ENCODE measurements at places on chromosomes 11 and 22.
A peak's percentile ranks its signal among the peaks of the same experiment; 100 is the strongest.

DNA sequence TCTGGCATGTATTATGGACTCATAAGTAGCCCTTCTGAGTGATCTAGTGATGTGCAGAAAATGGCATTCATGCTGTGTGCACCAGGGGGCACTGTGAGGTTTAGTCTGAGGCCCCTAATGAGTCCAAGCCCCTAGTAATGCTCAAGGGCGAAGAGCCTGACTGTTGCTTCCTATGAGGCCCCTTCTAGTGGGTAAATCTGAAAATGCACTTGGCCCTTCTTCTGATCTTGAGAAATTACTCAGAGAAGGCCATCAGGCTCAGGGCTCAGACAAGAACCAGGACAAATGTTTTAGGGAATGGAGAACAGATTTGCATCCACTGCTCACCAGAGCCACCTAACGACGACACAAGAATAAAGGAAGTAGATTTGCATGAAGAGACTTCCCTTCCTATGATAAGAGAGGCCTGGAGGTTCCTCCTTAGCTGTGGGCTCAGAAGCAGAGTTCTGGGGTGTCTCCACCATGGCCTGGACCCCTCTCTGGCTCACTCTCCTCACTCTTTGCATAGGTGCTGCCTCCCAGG lies 75.8 kb downstream of the GGTLC2 start:
- DNase-seq: peak; percentile 60

GRCh38 chr11:61908730-61909316 lies 8.5 kb downstream of the RAB3IL1 start:
- no peak for DNase-seq

- no peak for DNase-seq
These were observed 145.9 kb upstream of the PITPNB start for GRCh38 chr22:28064920-28065319.

- no peak for DNase-seq
These were observed 1420.3 kb downstream of the BRD1 start for GRCh38 chr22:48407256-48407955.

DNA sequence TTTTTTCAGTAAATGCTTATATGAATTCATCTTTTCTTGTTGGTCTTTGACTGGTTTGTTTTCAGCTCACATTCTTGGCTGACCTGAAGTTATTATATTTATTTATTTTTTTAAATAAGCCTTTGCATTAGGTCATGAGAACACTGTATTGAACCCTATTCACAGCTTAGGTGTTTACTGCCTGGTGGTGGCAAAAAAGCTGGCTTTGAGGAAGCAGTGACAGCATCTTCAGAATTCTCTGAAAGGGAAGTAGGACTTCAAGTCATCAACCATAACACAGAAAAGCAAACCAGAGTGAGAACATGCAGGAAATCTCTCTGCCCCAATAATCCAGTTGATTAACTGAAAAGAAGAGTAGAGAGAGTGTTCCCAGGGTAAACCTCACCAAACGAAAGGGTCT lies 30.3 kb upstream of the MMP13 start:
- DNase-seq: no peak

DNA sequence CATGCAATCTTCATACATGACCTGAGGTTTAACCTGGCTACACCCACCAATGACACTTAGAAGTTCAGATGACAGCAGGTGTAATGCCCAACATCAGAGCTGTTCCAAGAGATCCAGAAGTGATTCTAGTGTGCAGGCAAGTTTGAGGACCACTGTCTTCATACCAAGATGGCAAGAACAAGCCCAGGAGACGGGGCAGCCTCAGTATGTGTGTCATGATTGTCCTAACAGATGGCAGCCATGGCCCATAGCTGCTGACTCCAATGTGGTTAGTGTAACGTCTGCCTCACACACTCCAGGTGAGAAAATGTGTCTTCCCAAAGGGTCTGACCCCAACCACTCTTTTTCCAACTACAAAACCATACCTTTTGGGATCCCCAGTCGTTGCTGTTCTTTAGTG lies 97.3 kb downstream of the ETS1 start:
- DNase-seq: no peak

DNA sequence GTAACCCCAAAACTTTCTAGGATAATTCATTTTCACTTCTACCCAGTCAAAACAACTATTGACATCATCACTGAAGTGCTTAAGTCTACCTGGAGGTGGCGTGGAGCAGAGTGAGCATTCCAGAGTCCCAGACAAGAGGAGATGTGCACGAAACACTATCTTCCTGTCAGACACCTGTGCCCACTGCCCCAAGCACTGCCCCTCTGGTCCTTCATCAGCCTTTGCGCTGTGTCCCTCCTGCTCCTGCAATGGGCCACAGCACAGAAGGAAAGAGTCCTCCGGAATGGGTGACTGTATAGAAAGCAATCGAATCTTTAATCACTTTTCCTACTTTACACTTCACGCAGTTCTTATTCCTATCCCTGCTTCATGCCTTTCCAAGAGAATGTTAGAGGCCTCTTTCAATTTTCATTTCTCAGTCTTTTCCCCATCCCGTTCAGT lies 512 bp upstream of the GRIA4 start:
- peak; percentile 3 for DNase-seq

GRCh38 chr11:61947486-61948210 lies 2.5 kb upstream of the BEST1 start:
- DNase-seq: peak; percentile 76

All from activated T-cell treated with anti-CD3 and anti-CD28 coated beads, Interleukin-2, amount 50 U/mL, for 72 hours (primary cell).